CD4-positive, alpha-beta T cell treated with Interleukin-21 for 1 hour (primary cell): ENCODE measurements at places on chromosomes 16 and 17.
A peak's percentile ranks its signal among the peaks of the same experiment; 100 is the strongest.

GRCh38 chr17:46194393-46195216 lies 1.4 kb upstream of the KANSL1 start:
- DNase-seq: peak; percentile 95

GRCh38 chr17:72338847-72339790 lies 218.3 kb downstream of the SOX9 start:
- DNase-seq: no peak

GRCh38 chr17:42809250-42809649 lies 10.6 kb downstream of the CNTD1 start:
- DNase-seq: no peak

DNA sequence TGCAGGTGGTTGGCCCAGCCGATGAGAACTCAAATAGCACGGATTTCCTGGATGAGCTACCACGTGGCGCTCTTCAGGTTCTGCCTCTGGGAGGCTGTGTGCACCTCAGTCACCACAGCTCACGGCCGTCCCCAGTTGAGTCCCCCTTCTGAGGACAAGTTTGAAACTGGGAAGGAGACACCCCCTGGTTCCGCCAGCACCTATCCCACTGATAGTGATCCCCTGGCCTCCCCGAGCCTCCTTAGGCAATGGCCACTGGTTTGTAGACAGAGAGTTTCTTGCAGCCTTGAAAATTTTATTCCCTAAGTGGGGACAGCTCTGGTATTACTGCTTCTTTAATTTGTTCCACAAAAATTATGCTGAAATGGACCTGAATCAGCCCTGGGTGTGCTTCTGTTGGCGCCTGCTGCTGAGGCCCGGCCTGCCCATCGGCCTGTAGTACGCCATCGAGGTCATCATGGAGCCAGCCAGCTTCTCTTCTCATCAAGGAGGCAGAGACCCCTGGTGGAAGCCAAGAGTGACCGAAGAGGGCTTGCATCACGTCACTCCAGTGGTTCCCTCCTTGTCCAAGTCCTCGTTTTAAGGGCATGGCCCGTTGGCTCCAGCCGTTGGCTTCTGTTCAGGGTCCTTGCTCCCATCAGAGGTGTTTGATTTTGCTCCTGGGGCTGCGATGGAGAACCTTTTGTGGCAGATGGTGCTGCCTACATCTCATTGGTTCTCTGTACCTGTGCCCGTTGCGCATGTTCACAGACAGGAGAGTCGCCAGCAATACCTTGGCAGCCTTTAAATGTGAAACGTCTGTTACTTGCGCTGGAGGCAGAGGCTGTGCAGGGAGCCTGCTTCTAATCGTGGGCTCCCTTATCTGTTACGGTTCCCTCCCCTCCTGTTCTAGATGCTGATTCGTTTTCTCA lies 9.3 kb downstream of the SMCR8 start:
- DNase-seq: no peak

DNA sequence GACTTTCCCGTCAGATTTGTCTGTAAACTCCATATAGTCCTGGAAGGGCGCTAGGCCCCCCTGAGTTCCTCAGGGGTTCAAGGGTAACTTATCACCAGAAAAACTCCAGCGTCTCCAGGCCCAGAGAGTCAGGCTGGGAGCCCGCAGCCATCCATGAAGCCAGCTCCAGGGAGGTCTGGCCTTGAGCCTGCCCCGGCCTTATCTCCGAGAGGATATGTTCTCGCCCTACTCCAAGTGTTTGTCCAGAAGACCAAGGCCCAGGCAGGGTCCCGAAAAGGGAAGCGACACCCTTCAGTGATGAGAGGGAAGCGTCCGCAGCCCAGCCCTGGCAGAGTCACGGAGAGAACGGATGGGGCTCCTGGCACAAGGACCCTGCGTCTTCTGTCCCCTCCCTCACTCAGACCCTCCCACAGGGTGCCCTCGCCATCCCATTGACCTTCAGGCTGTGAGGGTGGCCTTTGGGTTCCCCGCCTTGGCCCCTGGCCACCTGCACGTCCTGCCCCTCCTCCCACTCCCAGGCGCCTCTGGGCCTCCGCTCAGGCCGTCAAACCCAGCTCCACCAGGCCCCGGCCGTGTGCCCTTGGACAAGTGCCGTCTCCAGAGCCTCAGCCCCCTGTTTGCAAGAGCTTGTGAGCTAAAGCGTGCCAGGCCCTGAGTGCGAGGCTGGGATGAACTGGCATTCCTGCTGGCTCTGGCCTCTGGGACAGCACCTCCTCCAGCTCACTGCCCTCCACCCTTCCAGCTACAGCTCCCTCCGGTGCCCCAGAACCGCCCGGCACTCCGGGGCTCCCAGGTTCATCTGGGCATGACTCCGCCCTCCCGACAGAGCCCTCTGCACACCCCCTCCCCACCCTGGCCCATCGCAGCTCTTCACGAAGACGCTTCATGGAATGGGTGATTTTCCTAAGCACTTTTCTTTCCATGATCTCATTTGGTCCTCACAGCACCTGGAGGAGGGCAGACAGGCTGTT lies 83.4 kb downstream of the ZDHHC7 start:
- DNase-seq: no peak

DNA sequence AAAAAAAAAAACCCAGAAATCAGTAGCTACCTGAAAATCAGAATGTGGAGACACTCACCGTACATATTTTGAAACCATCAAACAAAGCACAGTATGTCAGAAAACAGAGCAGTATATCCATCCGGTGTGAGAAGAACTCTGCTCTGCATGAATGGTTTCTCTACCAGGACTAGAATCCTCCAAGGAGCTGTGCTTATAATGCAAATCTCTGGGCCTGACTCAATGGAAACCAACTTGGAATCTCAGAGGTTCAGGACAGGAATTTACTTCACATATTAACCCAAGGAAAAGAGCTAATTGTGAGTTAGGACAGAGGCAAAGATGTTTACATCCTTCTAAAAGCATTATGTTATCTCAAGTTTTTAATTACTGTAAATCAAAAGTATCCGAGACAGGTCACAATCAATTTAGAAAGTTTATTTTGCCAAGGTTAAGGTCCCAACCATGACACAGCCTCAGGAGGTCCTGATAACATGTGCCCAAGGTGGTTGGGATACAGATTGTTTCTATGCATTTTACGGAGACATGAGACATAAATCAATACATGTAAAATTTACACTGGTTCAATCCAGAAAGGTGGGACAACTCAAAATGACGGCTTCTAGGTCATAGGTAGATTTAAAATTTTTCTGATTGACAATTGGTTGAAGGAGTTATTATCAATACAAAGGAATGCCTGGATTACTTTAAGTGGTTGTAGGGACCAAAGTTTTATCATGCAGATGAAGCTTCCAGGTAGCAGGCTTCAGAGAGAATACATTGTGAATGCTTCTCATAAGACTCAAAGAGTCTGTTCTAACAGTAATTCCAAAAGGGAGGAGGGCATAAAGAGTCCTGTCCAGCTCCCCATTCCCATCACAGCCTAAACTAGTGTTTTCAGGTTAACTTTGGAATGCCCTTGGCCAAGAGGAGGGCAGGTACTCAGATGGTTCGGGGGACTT lies 164.1 kb downstream of the CDH8 start:
- DNase-seq: no peak

DNA sequence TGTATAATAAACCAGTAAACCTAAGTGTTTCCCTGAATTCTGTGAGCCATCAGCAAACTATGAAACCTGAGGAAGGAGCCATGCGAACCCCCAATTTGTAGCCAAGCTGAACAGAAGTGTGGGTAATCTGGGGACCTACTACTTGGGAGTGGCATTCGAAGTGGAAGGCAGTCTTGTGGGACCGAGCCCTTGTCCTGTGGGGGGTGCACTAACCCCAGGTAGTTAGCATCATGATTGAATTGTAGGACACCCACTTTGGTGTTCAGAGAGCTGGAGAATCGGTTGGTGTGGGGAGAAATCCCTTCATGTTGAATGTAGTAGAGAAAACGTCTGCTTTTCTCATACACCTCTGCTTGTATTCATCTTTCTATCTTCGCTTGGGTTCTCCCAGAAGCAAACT lies 79.7 kb upstream of the CPHXL start:
- DNase-seq: no peak

DNA sequence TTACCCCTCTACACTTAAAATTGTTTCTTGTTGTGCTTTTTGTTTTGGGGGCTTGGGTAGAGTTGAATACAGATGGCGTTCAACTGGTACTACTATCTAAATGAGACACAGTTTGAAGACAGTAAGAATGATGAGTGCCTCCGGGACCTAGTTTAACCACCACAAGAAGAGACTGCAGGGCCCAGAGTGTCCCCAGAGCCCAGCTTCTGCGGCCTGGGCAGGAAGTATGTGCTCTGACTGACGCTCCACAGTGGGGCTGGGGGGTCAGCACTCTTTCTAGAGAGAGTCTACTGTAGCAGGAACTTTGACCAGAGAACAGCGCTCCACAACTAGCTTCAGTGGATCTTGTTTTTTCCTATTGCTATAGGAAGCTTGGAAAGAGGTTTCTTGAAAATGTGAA lies 174.0 kb downstream of the VPS53 start:
- DNase-seq: no peak
